ENCODE measurements at places on chromosomes 5 and 9.
A peak's percentile ranks its signal among the peaks of the same experiment; 100 is the strongest.

DNA sequence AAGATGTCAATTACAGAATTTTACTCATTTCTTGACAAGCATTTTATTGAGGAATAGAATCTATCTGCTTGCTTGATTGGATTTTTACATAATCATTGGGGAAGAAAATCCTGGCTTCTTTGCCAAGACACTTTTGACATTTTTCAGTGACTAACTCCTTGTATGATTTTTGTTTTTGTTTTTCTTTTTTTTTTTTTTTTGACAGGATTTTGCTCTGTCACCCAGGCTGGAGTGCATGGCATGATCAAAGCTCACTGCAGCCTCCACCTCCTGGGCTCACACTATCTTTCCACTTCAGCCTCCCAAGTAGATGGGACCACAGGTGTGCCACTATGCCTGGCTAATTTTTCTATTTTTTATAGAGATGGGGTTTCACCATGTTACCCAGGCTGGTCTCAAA is 672.3 kb upstream of the RGMB start:
- DNase-seq, result no peak

DNA sequence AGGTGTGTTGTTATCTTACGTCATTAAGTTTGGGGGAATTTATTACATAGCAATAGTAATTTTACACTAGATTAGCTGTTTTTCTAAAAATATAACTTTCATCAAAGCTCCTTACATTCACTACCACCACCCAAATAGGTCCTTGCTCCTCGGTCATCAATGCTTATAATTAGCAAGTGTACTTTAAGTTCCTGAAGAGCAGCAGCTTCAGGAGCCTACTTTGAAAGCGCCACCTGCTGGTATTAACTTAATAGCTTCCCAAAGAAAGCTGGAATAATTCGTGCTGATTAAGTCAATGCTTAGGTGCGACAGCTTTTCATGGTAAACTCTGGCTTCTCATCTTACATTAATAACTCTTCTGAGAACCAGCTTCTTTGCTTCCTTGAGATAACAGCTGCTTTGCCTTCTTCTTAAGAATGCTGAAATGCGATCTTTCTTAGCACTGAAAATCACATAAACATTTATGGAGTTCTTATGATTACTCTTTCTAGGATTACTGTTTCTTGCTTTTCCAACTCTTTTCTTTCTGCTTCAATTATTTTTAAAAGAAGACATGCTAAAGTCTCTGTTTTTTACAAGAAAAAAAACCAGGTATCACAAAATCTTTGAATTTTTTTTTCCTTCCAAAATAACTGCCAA is 10.0 kb upstream of the C5 start:
- DNase-seq, result peak; percentile 66

- no peak for DNase-seq
Observed at GRCh38 chr9:84756171-84756570, 86.6 kb downstream of the NTRK2 start.

- no peak for DNase-seq
Observed at GRCh38 chr5:23675456-23675855, 168.0 kb downstream of the PRDM9 start.

DNA sequence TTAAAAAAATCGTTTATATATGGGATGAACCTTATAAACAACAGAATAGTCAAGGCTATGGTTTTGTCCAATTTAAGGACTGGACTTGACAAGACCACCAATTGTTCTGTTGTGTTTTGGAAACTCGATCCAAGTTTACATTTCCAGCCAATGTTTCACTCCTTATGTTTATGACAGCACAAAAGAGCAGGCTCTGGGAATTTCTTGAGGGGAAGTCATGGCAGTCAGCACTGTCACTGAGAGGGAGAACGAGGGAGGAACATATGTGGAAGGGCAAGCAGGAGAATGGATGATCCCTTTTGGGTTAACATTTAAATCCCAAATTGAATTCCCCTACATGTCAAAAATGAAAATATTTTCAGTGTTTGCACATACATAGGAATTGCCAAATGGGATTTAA is 292.5 kb downstream of the MARCHF11 start:
- no peak for DNase-seq

GRCh38 chr9:34633851-34634550 is 3.6 kb downstream of the SIGMAR1 start:
- DNase-seq, result peak; percentile 82

DNA sequence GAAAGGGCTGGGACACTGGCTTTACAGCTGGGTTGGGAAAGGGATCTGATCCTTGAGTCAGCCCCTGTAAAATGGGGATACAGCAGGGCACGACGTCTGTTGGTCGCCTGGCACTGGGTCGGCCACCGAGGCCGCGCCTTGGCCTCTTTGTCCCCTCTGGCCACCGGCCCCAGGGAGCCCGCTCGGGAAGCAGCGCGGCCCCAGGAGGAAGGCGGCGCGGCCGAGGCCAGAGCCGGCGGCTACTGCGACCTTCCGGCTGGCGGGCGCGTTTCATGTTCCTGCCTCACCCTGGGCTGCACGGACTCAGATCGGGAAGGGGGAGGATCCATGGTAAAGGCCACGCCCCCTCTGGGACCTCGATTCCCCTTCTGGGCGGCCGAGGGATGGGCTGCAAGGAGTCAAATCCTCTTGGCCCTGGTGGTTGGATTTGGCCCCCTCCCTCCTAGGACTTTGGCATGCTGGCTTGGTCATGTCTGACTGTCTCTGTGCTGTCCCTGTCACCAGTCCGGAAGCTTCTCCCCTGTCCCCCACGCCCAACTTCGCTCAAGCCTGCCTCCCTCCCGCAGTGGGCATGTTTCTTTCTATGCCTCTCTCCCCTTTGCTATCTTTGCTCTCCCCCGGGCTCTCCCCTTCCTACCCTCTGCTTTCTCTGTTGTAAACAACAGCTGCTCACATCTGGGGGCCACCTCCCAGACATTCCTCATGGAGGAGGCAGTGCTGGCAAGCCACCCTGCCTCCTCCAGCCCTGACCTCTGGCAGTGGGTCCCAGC is 25.8 kb downstream of the FPGS start:
- no peak for DNase-seq

DNA sequence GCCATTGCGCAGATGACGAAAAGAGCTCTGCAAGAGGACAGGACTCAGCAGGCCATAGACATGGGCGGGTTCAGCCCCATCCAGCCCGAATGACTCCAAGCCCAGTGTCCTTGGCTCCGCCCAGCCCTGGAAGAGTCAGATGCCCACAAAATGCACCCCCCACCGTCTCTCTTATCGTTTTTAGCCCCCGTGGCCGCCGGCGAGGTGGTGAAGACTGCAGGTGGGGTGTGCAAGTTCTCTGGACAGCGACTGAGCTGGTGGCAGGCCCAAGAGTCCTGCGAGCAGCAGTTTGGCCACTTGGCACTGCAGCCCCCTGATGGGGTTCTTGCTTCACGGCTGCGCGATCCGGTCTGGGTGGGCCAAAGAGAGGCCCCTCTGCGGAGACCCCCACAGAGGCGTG is 2.1 kb downstream of the ADGRD2 start:
- DNase-seq, result no peak

- no peak for DNase-seq
Observed at GRCh38 chr9:117682955-117683710, 21.1 kb upstream of the TLR4 start.

DNA sequence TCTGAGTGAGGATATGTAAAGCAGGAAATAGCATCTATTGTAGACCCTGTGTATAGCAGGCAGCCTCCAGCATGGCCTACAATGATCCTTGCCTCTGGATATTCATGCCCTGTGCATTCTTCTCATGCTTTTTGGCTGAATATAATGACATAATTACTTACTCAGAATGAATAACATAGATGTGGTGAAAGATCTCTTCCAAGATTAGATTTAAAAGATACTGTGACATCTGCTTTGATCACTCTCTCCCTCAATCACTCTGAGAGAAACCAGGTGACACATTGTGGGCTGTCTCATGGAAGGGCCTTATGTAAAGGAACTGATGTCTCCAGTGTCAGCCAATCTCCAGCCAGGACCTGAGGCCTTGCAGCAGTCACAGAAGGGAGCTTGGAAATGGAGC is 376.7 kb downstream of the DNAH5 start:
- DNase-seq, result no peak

DNA sequence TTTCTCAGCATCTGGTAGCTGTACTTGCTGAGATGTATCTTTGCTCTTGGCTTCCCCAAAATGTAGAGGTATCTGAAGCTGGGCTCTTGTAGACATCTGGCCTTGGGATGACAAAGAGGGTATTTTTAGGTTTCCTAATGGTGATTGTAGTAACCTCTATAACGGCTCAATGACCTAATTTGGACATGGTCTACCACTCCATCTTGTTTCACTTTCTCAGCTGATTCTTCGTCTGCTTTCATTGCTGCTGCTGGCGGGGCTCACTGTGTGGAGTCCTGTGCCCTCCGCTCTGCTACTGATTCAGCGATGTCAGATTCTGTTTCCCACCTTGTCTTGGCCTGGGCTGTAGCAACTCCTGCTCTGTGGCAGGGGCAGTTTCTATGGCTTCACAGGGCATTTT is 12.7 kb upstream of the MARCHF11 start:
- no peak for DNase-seq

DNA sequence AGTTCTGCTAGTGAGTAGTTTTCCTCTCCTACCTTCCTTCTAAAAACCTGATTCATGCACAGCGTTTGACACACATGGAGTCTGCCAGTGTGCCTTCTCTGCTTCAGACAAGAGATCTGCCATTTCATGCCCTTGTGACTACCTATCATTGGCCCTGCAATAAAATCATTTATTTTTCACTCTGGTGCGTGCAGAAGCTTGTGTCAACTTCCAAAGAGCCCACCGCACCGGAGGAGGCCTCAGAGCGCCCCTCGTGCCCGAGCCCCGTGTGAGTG is 13.7 kb downstream of the HNRNPH1 start:
- no peak for DNase-seq

DNA sequence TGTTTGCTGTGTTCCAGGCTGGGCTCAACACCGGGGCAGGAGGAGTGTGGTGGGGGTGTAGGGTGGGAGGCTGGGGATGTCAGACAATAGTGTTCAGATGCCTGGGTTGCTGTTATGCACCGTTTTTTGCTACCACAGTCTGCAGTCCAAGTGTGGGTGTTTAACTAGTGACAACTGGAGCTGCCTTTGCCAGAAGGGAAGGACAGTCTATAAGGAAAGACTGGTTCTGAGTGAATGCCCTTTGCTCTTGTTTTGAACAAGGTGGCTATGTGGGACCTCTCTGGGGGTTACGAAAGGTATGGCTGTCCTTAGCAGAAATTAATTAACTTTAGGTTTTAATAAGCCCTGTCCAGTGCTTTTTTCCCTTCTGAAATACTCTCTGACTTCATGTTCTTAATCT is 118.5 kb upstream of the GNA14 start:
- no peak for DNase-seq

DNA sequence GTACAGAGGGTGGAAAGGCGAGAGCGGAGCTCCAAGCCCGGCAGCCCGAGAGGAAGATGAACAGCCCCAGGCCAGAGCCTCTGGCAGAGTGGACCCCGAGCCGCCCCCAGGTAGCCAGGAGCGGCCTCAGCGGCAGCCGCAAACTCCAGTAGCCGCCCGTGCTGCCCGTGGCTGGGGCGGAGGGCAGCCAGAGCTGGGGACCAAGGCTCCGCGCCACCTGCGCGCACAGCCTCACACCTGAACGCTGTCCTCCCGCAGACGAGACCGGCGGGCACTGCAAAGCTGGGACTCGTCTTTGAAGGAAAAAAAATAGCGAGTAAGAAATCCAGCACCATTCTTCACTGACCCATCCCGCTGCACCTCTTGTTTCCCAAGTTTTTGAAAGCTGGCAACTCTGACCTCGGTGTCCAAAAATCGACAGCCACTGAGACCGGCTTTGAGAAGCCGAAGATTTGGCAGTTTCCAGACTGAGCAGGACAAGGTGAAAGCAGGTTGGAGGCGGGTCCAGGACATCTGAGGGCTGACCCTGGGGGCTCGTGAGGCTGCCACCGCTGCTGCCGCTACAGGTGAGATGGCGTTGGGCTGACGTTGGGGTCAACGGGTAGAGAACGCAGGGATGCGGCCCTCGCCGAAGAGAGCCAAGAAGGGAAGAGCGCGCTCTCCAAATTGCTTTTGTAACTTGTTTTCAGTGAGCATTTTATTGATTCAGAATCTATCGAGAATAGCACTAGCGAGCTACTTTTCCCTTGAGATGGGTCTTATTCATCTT is at the start of gene PTGER4:
TSS of gene PTGER4 (plus strand) at position 3 of the 769 bp plus-strand sequence. CDS start 1,079 bp downstream, outside the sequence.
- DNase-seq, result no peak
